ENCODE measurements at places on chromosomes 16 and 17.

- no peak for DNase-seq
- H3K36me3 ChIP-seq, result no peaks in the 10 kb centered on the region
- H3K27ac ChIP-seq, result no peak overlapping the region
- H3K27me3 ChIP-seq, result no peaks in the 10 kb centered on the region
- no peak overlapping the region for H3K4me3 ChIP-seq
- no peaks in the 10 kb centered on the region for H3K4me1 ChIP-seq
Measured at GRCh38 chr17:65537845-65538674, 23.4 kb downstream of the AXIN2 start.

DNA sequence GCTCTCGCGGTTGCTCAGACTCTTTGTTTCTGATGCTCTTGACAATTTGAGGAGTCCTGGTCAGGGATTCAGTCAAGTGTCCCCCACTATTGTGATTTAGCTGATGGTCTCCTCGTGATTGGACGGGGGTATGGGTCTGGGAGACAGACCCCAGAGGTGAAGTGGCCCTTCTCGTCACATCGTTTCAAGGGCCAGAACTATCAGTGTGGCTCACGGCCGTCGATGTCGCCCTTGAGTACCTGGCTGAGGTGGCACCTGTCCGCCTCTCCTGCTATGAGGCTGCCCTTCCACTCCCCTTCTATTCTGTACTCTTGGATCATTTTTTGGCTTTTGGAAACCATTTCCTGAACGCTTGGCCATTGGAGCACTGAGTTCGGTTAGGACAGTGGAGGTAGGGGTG lies 7.4 kb upstream of the MEAK7 start:
- no peak overlapping the region for H3K27ac ChIP-seq
- no peak for DNase-seq
- peaks cover 7% of the 10 kb centered on the region for H3K4me1 ChIP-seq
- H3K4me3 ChIP-seq, result no peak overlapping the region
- no peaks in the 10 kb centered on the region for H3K36me3 ChIP-seq
- H3K27me3 ChIP-seq, result no peaks in the 10 kb centered on the region

- DNase-seq, result no peak
- H3K27ac ChIP-seq, result no peak overlapping the region
- no peaks in the 10 kb centered on the region for H3K27me3 ChIP-seq
- peaks cover 18% of the 10 kb centered on the region for H3K4me1 ChIP-seq
- no peak overlapping the region for H3K4me3 ChIP-seq
Measured at GRCh38 chr17:74875155-74875976, 2.6 kb upstream of the FDXR start.

DNA sequence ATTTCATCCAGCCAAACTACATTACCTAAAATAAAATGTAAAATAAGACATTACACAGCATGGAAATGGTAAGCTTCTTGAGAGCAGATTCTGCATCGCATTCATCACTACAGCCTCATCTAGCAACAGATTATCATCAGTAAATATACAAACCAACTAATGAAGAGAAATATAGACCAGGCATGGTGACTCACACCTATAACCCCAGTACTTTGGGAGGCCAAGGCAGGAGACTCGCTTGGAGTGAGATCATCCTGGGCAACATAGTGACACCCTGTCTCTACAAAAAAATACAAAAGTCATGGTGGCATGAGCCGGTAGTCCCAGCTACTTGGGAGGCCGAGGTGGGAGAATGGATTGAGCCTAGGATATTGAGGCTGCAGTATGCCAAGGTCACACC lies 19.9 kb downstream of the NCBP3 start:
- no peak overlapping the region for H3K27ac ChIP-seq
- H3K4me1 ChIP-seq, result peaks cover 5% of the 10 kb centered on the region
- no peak overlapping the region for H3K4me3 ChIP-seq
- H3K36me3 ChIP-seq, result peaks cover 64% of the 10 kb centered on the region
- H3K27me3 ChIP-seq, result no peaks in the 10 kb centered on the region

- H3K27me3 ChIP-seq, result no peaks in the 10 kb centered on the region
- peaks cover 4% of the 10 kb centered on the region for H3K4me1 ChIP-seq
- H3K4me3 ChIP-seq, result no peak overlapping the region
Measured at GRCh38 chr16:87431926-87432325, 39.8 kb downstream of the MAP1LC3B start.

GRCh38 chr16:50509521-50510341 lies 38.5 kb upstream of the NKD1 start:
- H3K4me3 ChIP-seq, result no peak overlapping the region
- H3K27ac ChIP-seq, result no peak overlapping the region
- no peaks in the 10 kb centered on the region for H3K27me3 ChIP-seq
- peak; percentile 1 for DNase-seq

DNA sequence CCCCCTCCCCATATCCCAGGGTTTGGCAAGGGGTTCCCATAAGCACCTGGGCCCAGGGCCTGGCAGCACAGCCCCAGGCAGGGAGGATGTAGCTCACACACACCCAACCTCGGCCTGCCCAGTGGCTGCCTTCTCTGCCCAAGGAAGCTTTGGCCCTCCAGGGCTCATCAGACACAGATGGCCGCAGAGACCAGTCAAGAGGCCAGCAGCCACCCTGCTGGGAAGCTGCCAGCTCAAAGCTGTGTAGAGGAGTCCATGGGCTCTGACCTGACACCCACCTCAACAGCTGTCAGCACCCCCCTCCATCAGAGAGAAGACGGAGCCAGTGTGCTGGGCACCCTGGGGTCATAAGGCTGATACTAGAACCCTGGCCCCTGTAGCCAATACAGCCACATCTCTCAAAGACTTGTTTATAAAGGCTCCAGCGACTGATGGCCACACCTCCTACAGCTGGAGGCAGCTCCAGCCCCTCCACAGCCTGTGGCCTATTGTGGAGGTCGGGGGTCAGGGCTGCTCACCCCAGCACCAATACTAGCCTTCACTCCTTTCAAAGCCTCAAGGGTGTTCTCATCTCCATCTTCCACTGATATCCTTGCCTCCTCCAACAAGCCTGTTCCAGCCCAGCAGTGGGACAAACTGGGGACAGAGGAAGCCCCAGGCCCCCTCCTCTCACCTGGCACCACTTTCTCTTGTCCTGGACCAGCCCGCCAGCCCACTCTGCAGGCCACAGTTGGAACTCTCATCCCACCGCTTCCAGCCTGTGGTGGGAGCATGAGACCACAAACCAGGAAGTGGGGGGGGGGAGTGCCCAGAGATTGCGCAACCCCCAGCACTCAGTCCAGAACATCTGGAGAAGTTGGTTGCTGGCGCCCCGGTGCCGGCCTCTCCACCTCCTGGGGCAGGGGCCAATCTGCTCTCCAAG lies 2.2 kb upstream of the MPG start:
- peak overlapping the region; percentile 89 for H3K4me3 ChIP-seq
- H3K36me3 ChIP-seq, result peaks cover 2% of the 10 kb centered on the region
- peaks cover 74% of the 10 kb centered on the region for H3K4me1 ChIP-seq
- peaks cover 2% of the 10 kb centered on the region for H3K27me3 ChIP-seq
- DNase-seq, result peak; percentile 85
- H3K27ac ChIP-seq, result no peak overlapping the region

GRCh38 chr17:10094797-10095196 lies 103.6 kb downstream of the GAS7 start:
- DNase-seq, result no peak
- H3K36me3 ChIP-seq, result no peaks in the 10 kb centered on the region
- H3K4me3 ChIP-seq, result no peak overlapping the region
- no peaks in the 10 kb centered on the region for H3K4me1 ChIP-seq
- H3K27ac ChIP-seq, result no peak overlapping the region
- H3K27me3 ChIP-seq, result no peaks in the 10 kb centered on the region

GRCh38 chr16:49017501-49017900 lies 264.1 kb downstream of the CBLN1 start:
- no peak for DNase-seq
- no peak overlapping the region for H3K4me3 ChIP-seq
- peaks cover 39% of the 10 kb centered on the region for H3K27me3 ChIP-seq
- no peaks in the 10 kb centered on the region for H3K36me3 ChIP-seq
- no peak overlapping the region for H3K27ac ChIP-seq

- no peaks in the 10 kb centered on the region for H3K27me3 ChIP-seq
- DNase-seq, result no peak
- no peaks in the 10 kb centered on the region for H3K36me3 ChIP-seq
- no peaks in the 10 kb centered on the region for H3K4me1 ChIP-seq
- no peak overlapping the region for H3K27ac ChIP-seq
Measured at GRCh38 chr16:62969711-62970318, 933.6 kb upstream of the CDH8 start.

GRCh38 chr16:11407047-11407982 lies 62.1 kb downstream of the RMI2 start:
- DNase-seq, result peak; percentile 85
- no peaks in the 10 kb centered on the region for H3K36me3 ChIP-seq
- no peak overlapping the region for H3K27ac ChIP-seq
- no peak overlapping the region for H3K4me3 ChIP-seq
- peaks cover 24% of the 10 kb centered on the region for H3K4me1 ChIP-seq
- no peaks in the 10 kb centered on the region for H3K27me3 ChIP-seq

DNA sequence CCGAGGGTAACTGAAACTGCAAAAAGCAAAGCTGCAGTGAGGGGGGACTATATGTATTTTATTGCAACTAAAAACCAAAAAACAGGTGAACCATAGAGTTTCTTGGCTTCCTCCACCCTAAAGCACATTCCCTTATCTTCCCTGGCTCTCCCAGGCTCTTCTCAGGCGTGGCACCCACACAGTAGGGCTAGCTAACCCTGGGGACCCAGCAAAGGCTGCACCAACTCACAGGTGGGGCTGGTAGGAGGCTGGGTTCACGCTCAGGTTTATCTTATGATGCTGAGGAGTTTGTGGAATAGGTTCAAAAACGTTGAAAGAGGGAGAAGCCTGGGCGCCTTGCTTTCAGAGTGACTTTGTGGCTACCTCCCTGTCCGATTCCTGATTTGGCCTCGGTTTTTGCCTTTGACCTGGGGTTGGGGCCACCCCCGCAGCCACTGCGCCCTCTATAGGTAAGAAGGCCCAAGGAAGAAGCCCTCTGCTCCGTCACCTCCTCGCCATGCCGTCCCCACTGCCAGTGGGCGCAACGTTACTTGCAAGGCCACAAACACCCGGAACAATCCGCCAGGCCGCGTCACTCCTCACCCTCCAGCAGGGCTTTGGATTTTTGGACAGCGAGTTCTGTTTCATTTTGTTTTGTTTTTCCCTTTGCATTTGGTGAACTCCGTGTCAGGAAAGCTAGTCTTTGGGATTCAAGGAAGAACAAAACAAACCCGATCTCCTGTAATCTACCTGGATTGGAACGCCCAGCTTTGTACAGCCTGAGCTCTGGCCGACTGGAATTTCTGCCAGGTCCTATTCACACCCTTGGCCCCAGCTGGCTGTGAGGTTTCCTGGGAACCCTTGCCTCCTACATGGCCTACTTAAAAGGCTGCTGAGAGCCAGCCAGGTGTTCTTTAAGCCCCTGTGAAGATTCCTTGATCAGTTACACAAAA lies 60.8 kb downstream of the TBC1D16 start:
- H3K4me3 ChIP-seq, result no peak overlapping the region
- H3K27me3 ChIP-seq, result no peaks in the 10 kb centered on the region
- no peak overlapping the region for H3K27ac ChIP-seq
- DNase-seq, result no peak

GRCh38 chr17:72972263-72972951 lies 120.1 kb downstream of the SLC39A11 start:
- H3K36me3 ChIP-seq, result no peaks in the 10 kb centered on the region
- H3K4me1 ChIP-seq, result no peaks in the 10 kb centered on the region
- no peak overlapping the region for H3K4me3 ChIP-seq
- no peaks in the 10 kb centered on the region for H3K27me3 ChIP-seq

DNA sequence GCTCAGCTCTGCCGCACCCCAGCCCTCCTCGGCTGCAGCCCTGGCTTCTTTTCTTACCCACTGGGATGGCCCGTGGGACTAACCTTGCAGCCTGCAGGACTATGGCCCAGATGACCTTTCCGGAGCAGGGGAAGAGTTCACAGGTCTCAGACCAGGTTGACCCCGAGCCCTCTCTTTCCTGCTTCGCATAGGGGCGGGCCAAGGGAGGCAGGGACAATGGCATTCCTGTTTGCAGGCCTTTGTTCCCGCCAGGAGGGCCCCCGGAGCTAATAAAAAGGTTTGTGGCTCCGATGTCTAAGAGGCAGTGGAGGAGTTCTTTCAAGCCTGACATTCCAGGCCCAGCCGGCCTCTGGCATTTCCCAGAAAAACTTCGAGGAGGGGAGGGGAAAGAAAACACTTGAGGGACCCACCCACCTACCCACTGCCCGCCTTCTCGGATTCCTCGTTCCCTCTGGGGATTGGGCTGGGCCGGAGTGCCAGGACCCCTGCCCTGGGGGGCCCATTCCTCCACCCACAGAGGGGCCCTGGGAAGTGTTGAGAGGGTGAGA lies 5.8 kb upstream of the SOCS3 start:
- no peak overlapping the region for H3K4me3 ChIP-seq
- no peaks in the 10 kb centered on the region for H3K4me1 ChIP-seq
- H3K27ac ChIP-seq, result no peak overlapping the region
- H3K27me3 ChIP-seq, result no peaks in the 10 kb centered on the region
- H3K36me3 ChIP-seq, result no peaks in the 10 kb centered on the region

DNA sequence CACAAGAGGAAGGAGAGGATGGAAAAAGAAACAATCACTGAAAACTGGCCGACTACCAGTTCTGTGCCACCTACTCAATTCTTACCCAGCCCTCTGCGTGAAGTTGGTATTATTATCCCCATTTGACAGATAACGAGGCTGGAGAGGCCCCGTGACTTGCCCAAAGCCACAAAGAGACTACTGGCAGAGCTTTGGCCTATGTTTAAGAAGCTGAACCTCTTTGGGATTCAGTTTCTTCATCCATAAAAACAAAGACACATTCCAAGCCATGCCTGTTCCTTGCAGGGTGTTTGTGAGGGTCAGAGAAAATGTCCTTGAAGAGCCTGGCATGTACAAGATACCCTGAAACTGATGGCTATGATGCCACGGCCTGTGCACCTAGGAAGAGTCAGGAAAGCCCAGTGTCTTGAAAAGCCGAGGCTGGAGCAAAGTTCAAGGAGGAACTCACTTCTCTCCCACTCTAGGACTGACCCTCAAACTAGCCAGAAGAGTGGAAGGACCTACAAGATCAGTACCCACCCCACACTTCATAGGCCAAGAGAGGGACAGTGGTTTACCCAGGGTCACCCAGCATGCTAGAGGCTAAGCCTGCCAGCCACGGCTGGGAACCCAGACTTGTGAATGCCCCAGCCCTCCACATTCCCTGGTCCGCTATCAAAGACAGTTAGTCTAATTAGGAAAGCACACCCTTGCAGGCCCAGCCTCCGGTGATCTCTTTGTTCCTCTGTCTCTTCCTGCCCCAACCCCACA lies 1.6 kb upstream of the ACSF2 start:
- H3K4me1 ChIP-seq, result peaks cover 15% of the 10 kb centered on the region
- H3K27ac ChIP-seq, result no peak overlapping the region
- H3K4me3 ChIP-seq, result peak overlapping the region; percentile 17
- H3K27me3 ChIP-seq, result no peaks in the 10 kb centered on the region
- no peaks in the 10 kb centered on the region for H3K36me3 ChIP-seq

- H3K4me1 ChIP-seq, result no peaks in the 10 kb centered on the region
- DNase-seq, result no peak
- H3K4me3 ChIP-seq, result no peak overlapping the region
- H3K36me3 ChIP-seq, result no peaks in the 10 kb centered on the region
Measured at GRCh38 chr16:10100829-10101228, 81.4 kb downstream of the GRIN2A start.

- no peak overlapping the region for H3K4me3 ChIP-seq
- H3K36me3 ChIP-seq, result no peaks in the 10 kb centered on the region
- H3K27me3 ChIP-seq, result no peaks in the 10 kb centered on the region
- no peak overlapping the region for H3K27ac ChIP-seq
- DNase-seq, result peak; percentile 77
- H3K4me1 ChIP-seq, result no peaks in the 10 kb centered on the region
Measured at GRCh38 chr17:1275962-1276736, 3.3 kb upstream of the TRARG1 start.

Measured in common myeloid progenitor, CD34-positive (primary cell).